ENCODE measurements at places on chromosomes 12 and 14.

GRCh38 chr14:93986955-93987354, 10.1 kb upstream of the CCDC197 start:
- no peak overlapping the region for H3K4me3 ChIP-seq
- no peaks in the 10 kb centered on the region for H3K27me3 ChIP-seq
- H3K27ac ChIP-seq = peak overlapping the region; percentile 22

DNA sequence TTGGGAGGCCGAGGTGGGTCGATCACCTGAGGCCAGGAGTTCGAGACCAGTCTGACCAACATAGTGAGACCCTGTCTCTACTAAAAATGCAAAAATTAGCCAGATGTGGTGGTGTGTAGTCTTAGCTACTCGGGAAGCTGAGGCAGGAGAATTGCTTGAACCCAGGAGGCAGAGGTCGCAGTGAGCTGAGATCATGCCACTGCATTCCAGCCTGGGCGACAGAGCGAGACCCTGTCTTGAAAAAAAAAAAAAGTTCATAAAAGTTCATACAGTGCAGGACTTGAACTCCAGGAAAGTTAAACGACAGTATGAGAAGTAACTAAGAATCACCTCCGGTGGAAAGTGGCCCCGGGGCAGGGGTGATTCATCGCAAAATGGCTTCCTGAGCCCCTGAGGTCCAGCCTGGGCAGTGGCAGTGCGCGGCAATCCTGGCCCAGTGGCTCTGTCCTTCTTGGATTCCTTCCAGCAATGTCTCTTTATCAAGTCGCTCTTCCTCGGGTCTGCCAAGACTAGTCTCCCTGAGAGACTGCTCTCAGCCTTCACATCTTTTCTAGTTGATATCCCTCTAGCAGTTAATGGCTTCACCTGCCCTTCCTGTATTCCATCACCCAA, 16.7 kb upstream of the MAP1LC3B2 start:
- H3K27me3 ChIP-seq = no peaks in the 10 kb centered on the region
- H3K4me1 ChIP-seq = peaks cover 39% of the 10 kb centered on the region
- DNase-seq = no peak
- no peaks in the 10 kb centered on the region for H3K36me3 ChIP-seq

DNA sequence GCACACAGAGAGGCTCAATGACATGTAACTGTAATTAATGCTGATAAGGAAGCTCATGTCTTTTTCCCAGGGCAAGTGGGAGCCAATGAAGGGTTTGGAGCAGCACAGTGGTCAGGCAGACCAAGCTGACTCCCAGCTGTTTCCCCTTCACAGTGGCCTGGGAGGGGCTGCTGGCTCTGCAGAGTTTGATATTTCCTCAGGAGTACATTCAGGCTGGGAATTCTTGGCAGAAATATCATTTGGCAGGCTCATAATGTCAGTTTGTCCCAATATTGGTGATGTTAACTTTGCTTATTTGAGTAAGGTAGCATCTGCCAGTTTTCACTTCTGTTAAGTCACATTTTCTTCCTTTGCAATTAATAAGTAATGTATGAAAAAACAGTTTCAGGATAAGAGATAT, 247.0 kb downstream of the EMP1 start:
- H3K4me1 ChIP-seq = no peaks in the 10 kb centered on the region
- H3K27me3 ChIP-seq = no peaks in the 10 kb centered on the region
- H3K36me3 ChIP-seq = no peaks in the 10 kb centered on the region
- no peak overlapping the region for H3K4me3 ChIP-seq
- no peak overlapping the region for H3K27ac ChIP-seq

DNA sequence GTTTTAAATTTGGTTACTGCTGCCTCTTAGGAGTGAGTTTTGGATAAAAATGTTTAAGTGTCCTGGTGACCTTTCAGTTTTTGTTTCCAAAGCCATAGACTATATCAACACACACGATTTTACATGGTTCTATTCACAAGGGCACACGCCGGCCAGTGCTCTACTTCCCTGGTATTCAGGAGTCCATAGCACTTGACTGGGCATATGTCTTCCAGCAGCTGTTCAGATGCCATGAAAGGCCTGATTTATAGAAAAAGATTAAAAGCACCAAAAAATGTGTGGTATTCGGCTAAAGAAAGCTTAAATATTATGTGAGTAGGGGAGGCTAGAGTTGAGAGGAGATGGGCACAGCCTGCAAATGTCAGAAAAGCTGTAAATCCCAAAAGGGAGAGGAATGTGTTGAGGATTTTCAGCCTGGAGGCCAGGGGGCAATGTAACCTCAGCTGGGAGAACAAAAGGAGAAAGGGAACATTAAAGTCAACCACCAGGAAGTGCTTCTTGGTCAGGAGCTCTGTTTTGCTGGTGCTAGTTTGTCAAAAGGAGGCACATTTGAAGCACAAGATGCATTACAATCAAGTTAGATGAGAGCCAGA, 478.4 kb downstream of the RAD51B start:
- no peak overlapping the region for H3K27ac ChIP-seq
- no peaks in the 10 kb centered on the region for H3K36me3 ChIP-seq

DNA sequence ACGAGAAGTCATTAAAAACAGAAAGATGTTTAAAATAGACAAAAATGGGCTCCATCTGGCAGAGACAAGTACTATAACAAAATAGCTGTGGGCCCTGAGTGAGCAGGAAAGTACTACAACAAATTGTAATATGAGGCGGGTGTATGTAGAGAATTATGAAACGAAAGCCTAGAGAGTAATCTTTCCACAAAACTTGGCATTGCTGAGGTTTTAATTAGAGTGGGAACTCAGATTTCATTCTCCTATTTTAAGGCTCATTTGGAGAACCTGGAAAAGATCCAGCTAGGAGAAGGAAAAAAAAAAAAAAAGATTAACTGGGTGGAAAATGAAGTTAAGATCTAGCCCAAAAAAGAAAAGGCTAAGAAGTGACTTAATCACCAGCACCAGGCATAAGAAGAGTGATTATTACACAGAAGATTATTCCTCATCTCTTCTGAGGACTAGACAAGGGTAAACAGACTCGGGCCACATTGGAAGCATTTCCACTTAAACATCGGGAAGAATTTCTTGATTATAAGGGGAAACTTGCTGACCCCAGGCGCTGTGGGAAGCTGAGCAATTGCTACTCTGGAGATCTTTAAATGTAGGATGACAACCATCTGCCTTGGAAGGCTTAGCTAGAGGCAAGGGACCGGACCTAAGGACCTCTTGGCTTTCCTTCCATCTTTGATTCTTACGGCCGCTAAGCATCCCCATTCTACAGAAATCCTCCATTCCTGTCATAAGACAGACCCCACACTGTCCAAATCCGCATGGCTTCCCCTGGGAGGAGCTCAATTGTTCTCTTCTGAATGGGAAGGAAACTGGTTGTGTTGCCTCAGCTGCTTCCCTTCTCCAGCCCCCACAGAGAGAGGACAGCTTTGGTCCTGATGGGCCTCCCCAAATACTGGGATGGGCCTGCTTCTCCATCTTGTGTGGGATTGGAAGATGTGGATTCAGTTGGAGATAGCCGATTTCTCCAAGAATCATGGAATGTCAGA, 40.6 kb downstream of the IGF1 start:
- H3K27ac ChIP-seq = no peak overlapping the region
- H3K4me3 ChIP-seq = no peak overlapping the region
- peak; percentile 67 for DNase-seq
- H3K36me3 ChIP-seq = no peaks in the 10 kb centered on the region

- H3K36me3 ChIP-seq = no peaks in the 10 kb centered on the region
- H3K4me1 ChIP-seq = peaks cover 19% of the 10 kb centered on the region
- no peaks in the 10 kb centered on the region for H3K27me3 ChIP-seq
Measured at GRCh38 chr14:67510836-67511235, 22.3 kb upstream of the PLEKHH1 start.

- H3K27ac ChIP-seq = peak overlapping the region; percentile 11
- H3K4me3 ChIP-seq = no peak overlapping the region
- peaks cover 53% of the 10 kb centered on the region for H3K4me1 ChIP-seq
Measured at GRCh38 chr12:124493809-124494750, 73.3 kb downstream of the NCOR2 start.

Measured in stomach (tissue), 19 donors.